ENCODE measurements at places on chromosomes 1 and 21. TPM values are rescaled to one million over a fixed set of nuclear protein-coding genes. Genes with fewer than 3 reads are reported as not detected.

Gene KCNK1
- not detected for total RNA-seq

Gene LCE1E
- not detected for total RNA-seq

Gene MCOLN2
- 0.36 TPM for total RNA-seq

Gene AIRE
- not detected for total RNA-seq

Gene FABP3
- not detected for total RNA-seq

Gene CD52
- not detected for total RNA-seq

Measured in thoracic aorta endothelial cell (primary cell).